ENCODE measurements at places on chromosomes 6 and 20.

GRCh38 chr6:125750692-125751333 is 1.4 kb downstream of the HEY2 start:
- DNase-seq, result no peak

GRCh38 chr6:75412969-75413662 is 80.5 kb downstream of the FILIP1 start:
- DNase-seq, result peak; percentile 32

DNA sequence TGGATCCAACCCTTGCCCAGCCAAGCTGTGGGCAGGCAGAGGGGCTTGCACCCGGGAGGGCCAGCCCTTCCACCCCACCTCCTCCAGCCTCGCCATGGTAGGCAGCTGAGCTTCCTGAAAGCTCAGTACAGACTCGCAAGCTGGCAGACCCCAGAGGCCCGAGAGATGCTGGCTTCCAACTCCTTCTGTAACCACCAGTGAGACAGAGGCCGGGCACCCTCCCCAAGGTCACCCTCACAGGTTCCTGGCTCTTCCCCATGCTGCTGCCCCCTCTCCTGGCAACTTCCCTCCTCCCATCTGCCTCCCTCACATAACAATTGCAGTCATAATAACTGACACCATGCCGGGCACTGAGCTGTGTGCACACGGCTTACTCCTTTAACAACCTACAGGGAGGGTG is 26.2 kb upstream of the NOL4L start:
- no peak for DNase-seq

- DNase-seq, result peak; percentile 39
These were observed 81.2 kb downstream of the PDE7B start for GRCh38 chr6:135932651-135933050.

- DNase-seq, result no peak
These were observed 167.7 kb upstream of the AFDN start for GRCh38 chr6:167659046-167659445.

GRCh38 chr6:36651659-36652379 is 26.7 kb upstream of the CDKN1A start:
- no peak for DNase-seq

DNA sequence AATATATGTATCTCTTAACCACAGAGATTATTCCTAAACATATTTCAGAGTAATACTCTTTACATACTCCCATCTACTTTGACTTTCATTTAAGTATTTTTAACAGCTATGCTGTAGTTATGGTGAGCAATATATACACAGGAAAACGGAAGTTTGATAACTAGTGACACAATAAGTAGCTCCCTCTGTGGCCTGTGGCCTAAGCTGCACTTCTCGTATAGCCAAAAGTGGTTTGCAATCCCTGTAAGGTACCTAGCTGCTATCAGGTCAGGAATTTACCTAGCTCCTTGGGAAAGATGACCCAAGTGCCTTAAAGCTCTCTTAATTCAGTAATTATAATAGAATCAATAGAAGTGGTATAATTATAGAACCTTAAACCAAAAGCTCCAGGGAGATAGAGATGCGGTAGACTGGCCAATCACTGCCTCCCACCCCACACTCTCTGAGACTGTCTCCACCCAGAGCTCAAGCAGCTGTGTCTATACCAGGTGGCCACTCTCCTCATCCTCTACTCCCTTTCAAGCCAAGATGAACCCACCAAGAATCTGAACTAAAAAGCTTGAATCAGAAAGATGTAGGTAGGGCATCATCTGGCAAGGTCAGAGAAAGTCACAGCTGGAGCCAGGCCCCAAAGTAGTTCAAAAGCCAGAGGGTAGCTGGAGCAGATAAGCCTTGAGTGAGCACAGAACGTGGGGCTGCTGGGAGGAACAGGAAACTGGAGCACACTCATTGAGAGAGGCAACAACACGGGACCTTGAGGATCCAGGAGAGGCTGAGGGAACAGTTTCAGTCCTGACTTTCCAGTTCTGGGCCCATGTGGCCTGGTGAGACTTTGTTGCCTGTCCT is 84.9 kb upstream of the ASF1A start:
- DNase-seq, result no peak

- no peak for DNase-seq
These were observed 42.7 kb downstream of the JAG1 start for GRCh38 chr20:10631126-10631525.

DNA sequence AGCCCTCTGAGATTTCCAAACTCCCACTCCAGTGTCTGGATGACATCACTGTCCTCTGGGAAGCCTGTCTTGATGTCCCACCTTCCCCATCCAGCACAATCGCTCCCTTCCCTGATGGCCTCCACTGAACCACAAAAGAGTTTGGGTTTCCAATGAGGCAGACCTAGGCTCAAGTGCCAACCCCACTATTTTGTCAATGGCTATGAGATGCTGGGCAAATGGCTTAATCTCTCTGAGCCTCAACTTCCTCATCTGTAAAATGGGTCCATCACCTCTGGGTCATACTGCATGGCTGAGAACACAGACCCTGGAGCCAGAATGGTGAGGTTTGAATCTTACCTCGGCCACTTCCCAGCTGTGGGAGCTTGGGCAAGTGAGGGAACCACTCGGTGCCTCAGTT is 11.7 kb downstream of the SLC13A3 start:
- DNase-seq, result no peak

DNA sequence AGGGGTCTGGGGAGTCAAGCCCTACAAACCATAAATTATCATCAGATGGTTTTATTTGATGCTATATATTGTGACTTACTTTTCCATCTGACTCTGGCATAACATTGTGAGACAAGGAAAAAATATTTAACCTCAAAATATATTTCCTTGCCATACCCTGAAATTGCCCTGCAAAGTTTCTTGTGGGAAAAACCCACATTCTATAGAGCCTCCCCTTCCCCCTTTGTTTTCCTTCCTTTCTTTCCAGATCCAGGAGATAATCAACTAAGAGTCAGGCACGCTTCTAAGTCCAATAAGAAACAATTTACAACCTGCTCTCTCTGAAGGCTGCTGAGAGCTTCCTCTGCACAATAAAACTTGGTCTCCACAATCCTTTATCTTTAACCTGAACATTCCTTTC is 17.5 kb upstream of the HINT3 start:
- no peak for DNase-seq

GRCh38 chr6:49522710-49523593 is 23.2 kb downstream of the GLYATL3 start:
- DNase-seq, result no peak

GRCh38 chr20:21377701-21378100 is 19.6 kb downstream of the NKX2-4 start:
- no peak for DNase-seq

GRCh38 chr6:150252714-150253444 is 110.0 kb downstream of the PPP1R14C start:
- peak; percentile 25 for DNase-seq

GRCh38 chr20:35267092-35267491 is 10.8 kb downstream of the MMP24OS start:
- no peak for DNase-seq

DNA sequence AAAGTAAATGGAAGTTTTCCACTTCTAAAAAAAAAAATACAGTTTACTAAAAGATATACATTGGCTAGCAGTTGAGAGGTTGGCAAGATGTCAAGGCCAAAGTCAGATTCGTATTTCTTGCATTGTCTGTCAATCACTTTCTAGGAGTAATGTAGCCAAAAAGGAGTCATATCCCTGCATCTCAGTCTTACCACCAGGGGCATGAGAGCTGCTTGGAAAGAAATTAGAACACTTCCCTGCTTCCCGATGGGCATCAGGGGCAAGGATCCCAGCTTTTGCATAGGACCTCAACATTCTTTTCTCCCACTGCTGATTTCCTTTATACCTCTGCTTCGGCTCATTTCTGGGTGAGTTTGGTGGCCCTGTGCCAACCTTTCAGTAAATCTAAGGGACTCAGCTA is 581.0 kb upstream of the MAP3K7 start:
- DNase-seq, result peak; percentile 8

- peak; percentile 90 for DNase-seq
These were observed 16.2 kb upstream of the RSPO3 start for GRCh38 chr6:127102299-127102698.

DNA sequence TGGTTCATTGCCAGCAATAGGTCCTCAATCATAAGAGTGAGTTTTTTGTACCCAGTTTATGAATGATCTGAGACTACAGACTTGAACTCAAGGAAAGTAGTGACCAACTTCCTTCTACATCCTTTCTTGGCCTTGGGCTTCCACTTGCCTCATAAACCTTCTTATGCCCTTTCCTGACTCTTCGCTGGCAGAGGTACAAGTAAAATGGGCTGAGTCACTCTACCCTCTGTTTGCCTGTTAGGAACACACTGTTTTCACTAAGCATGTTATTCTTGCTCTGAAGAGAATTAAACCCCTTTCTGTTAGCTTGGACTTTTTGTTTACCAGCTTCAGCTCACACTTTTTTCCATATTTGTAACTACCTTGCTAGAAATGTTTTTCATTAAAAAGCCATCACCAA is 74.4 kb downstream of the PKHD1 start:
- DNase-seq, result peak; percentile 66

GRCh38 chr6:155050311-155050710 is 55.2 kb downstream of the TIAM2 start:
- no peak for DNase-seq

- no peak for DNase-seq
These were observed 82.7 kb upstream of the PMEPA1 start for GRCh38 chr20:57792386-57793080.

DNA sequence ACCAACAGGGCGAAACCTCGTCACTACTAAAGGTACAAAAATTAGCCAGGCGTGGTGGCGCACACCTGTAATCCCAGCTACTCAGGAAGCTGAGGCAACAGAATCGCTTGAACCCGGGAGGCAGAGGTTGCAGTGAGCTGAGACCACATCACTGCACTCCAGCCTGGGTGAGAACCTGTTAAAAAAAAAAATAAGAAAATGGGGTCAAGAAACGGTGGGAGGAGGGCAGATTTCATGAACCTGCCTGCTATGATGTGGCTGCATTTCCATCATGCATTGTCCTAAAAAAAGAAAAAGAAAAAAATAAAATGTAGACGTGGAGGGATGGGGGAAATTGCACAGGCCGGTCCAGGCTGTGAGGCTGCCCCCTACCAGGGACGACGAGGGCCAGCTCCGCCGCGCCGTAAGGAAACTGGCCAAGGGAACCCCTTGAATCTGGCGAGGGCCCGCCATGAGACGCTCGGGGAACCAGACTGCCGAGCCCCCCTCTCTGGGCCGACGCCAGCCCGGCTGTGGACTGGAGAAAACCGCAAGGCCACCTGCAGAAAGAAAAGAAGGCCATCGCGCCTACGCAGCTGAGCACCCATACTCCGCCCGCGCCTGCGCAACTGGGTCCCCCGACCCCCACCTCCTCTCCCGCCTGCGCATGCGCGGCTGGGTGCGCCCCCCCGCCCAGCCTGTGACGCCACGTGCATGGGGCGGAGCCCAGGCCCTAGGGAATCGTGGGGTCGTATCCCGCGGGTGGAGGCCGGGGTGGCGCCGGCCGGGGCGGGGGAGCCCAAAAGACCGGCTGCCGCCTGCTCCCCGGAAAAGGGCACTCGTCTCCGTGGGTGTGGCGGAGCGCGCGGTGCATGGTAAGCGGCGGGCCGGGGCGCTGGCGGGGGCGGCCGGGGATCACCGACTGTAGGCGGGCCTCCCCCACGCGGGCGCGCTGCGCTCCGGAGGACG is at the start of gene ENTPD6:
TSS of gene ENTPD6 (plus strand) at position 699 of the 948 bp plus-strand sequence. CDS start 10,825 bp downstream, outside the sequence.
- peak; percentile 82 for DNase-seq

DNA sequence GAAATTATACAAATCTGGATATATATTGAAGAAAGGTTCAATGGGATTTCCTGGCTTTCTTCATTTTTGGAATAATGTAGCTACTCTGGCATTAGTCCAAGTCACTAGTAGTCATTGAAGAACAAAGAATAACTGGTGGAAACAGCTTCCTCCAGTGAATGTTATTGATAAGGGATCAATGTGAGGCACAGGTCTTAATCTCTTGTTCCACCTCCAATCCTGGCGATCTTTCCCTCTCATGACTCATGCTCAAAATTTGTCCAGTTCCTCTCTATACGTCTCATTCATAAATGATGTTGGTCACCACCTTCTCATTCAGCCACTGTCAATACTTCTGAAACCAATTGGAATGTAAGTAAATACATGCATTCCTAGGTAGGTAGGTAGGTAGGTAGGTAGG is 185.0 kb upstream of the BMP2 start:
- DNase-seq, result no peak

DNA sequence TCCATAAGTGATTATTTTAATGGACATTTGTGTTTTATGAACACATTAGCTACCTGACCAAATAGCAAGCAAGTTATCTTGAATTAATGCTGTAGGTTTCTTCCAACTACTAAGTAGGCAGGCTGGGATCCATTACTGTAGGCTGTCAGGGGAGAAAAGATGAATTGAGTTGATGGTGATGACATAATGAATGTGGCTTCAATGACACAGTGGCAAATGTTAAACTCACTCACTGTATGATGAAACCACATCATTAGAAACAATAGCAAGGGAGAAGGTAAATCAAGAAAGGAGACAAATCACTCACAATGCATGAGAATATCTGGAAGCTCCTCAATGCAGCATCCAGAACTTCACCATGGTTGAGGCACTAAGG is 529.7 kb upstream of the CITED2 start:
- DNase-seq, result no peak

- DNase-seq, result no peak
These were observed 140.7 kb upstream of the BMP2 start for GRCh38 chr20:6626805-6627204.

DNA sequence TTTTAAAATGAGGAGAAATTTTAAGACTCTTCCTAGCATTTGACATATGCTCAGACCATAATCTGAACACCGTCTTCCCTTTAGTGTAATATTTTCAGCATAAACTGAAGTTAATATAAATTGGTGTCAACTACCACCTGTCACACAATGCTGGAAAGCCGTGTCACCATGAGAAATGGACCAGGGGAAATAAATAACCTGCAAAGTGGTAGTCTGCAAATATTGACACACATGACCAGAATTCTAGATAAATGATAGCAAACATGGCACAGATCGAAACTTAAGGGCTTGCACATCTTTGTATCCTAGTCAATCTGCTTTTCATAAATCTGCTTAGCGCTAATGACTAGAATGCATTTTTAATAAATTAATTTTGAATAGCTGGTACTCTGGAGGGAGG is 191.9 kb downstream of the CD83 start:
- no peak for DNase-seq

- no peak for DNase-seq
These were observed 366.4 kb downstream of the KIF16B start for GRCh38 chr20:16206817-16207216.

GRCh38 chr20:56630086-56630493 is 984 bp downstream of the TFAP2C start:
- no peak for DNase-seq

- no peak for DNase-seq
These were observed 164.0 kb downstream of the TBC1D7 start for GRCh38 chr6:13164291-13164690.
